Spleen (tissue), 13 donors: ENCODE measurements at places on chromosomes 7 and 10. TPM values are rescaled to one million over a fixed set of nuclear protein-coding genes. Genes with fewer than 3 reads are reported as not detected.

WNT8B gene
- not detected for total RNA-seq

GRCh38 chr7:121519548-121520521, 123.7 kb upstream of the FAM3C start:
- H3K27ac ChIP-seq = no peak overlapping the region
- no peaks in the 10 kb centered on the region for H3K4me1 ChIP-seq
- H3K4me3 ChIP-seq = no peak overlapping the region
- no peaks in the 10 kb centered on the region for H3K36me3 ChIP-seq
- H3K27me3 ChIP-seq = no peaks in the 10 kb centered on the region

EPO gene
- not detected for total RNA-seq

VIPR2 gene
- total RNA-seq = 0.66 TPM

GRCh38 chr10:122648599-122649428, 50.8 kb downstream of the C10orf120 start:
- no peaks in the 10 kb centered on the region for H3K27me3 ChIP-seq
- H3K4me1 ChIP-seq = no peaks in the 10 kb centered on the region
- H3K4me3 ChIP-seq = no peak overlapping the region
- no peak overlapping the region for H3K27ac ChIP-seq
- H3K36me3 ChIP-seq = no peaks in the 10 kb centered on the region

STRIP2 gene
- 2.2 TPM for total RNA-seq

- H3K4me1 ChIP-seq = peaks cover 8% of the 10 kb centered on the region
- no peak overlapping the region for H3K4me3 ChIP-seq
- H3K27me3 ChIP-seq = peaks cover 34% of the 10 kb centered on the region
- H3K27ac ChIP-seq = no peak overlapping the region
- peak; percentile 54 for DNase-seq
Observed at GRCh38 chr7:155793720-155794119, 18.5 kb downstream of the SHH start.

- no peak overlapping the region for H3K4me3 ChIP-seq
- peaks cover 7% of the 10 kb centered on the region for H3K4me1 ChIP-seq
- no peak overlapping the region for H3K27ac ChIP-seq
Observed at GRCh38 chr7:4702961-4703512, 20.9 kb downstream of the FOXK1 start.

GRCh38 chr7:48176356-48176893, 5.2 kb downstream of the ABCA13 start:
- H3K4me1 ChIP-seq = no peaks in the 10 kb centered on the region
- H3K27ac ChIP-seq = no peak overlapping the region
- H3K36me3 ChIP-seq = no peaks in the 10 kb centered on the region
- no peak for DNase-seq

DNA sequence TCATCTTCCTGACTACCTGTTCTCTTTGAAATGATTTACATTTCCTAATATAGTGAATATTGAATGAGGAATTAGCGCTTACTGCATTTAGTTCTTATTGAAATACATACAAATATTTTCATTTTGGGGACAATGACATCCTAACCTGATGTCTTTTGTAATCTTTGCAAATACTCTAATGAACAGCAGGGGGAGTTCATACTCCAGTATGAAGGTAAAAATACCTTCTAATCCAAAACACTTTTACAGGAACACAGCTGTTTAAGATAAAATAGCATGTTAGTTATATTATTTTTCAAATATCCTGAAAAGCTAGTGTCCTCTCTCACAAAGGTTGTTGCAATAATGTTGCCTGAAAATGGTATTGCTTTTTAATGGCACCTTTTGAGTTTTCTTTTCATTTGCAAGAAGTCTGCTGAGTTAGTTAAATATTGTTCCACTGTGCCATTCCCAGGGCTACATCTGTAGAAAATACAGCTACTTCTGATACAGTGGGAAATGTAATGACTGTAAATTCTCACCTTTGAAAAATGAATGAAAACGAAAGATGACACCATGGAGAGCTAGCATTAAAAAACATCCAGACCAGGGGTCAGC, 400.0 kb downstream of the PHF14 start:
- no peak overlapping the region for H3K27ac ChIP-seq
- no peaks in the 10 kb centered on the region for H3K36me3 ChIP-seq
- no peak for DNase-seq

DNA sequence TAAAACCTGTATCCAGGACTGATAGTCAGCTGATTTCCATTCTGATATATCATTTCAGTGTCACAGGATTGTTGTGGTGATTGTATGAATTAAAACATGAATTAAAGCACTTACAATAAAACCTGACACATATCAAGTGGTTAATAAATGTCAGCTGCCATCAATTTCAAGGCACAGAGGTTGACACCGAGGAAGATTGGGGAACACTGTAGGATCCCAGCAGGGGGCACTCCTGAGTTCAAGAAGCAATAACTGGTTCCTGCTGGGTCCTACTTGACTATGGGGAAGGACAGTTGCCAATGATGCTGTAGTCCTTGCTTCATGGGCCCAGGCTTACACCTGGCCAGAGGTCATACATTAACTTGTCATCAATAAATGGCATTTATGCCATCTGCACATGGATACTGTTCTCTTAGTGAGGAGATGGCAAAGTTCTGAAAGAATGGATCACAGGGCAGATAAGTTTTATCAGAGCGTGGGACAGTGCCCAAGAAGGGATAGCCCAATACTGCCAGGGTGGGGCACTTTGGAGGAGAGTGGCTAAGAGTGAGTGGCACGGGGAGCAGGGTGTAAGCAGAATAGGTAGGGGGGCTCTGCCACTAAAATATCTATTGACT, 24.1 kb downstream of the FZD1 start:
- H3K36me3 ChIP-seq = no peaks in the 10 kb centered on the region
- H3K27me3 ChIP-seq = no peaks in the 10 kb centered on the region
- DNase-seq = no peak
- no peak overlapping the region for H3K4me3 ChIP-seq

- no peaks in the 10 kb centered on the region for H3K36me3 ChIP-seq
- DNase-seq = no peak
- H3K27me3 ChIP-seq = no peaks in the 10 kb centered on the region
- peak overlapping the region; percentile 76 for H3K27ac ChIP-seq
Observed at GRCh38 chr10:102674566-102674965, 30.3 kb downstream of the TRIM8 start.

- no peak overlapping the region for H3K4me3 ChIP-seq
- no peaks in the 10 kb centered on the region for H3K36me3 ChIP-seq
- H3K27me3 ChIP-seq = no peaks in the 10 kb centered on the region
Observed at GRCh38 chr10:33286157-33286934, 48.1 kb downstream of the NRP1 start.

RPEL1 gene
- total RNA-seq = not detected

DNA sequence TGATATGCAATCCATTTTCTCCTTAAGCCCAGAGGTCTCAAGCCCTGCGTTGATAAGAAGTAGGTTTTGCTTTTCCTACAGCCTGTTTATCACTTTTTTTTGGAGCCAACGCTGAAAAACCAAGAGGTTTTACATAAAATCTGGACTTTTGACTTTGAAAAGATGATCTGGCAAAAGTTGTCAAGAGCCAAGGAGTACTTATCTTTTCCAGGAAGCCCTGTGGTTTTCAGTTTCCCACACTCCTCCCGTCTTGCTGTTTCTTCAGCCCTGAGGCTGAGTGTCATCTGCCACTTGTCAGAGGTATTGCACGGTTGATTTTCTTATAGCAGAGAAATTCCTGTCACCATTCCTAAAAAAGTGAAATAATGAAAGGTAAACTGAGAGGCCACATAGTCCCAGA, 108.7 kb downstream of the TYW1 start:
- H3K4me3 ChIP-seq = no peak overlapping the region
- H3K4me1 ChIP-seq = peaks cover 4% of the 10 kb centered on the region
- H3K27me3 ChIP-seq = no peaks in the 10 kb centered on the region
- peaks cover 50% of the 10 kb centered on the region for H3K36me3 ChIP-seq
- no peak for DNase-seq

CACNB2 gene
- total RNA-seq = 0.44 TPM

- H3K4me3 ChIP-seq = no peak overlapping the region
- no peaks in the 10 kb centered on the region for H3K27me3 ChIP-seq
- no peaks in the 10 kb centered on the region for H3K36me3 ChIP-seq
- no peaks in the 10 kb centered on the region for H3K4me1 ChIP-seq
- DNase-seq = no peak
Observed at GRCh38 chr7:39042670-39043069, 65.0 kb downstream of the POU6F2 start.

METTL27 gene
- 1.4 TPM for total RNA-seq

CYP3A4 gene
- total RNA-seq = not detected

GRCh38 chr10:88187472-88187871, 324.0 kb downstream of the PTEN start:
- H3K27ac ChIP-seq = no peak overlapping the region

- H3K4me1 ChIP-seq = no peaks in the 10 kb centered on the region
- H3K36me3 ChIP-seq = no peaks in the 10 kb centered on the region
- no peaks in the 10 kb centered on the region for H3K27me3 ChIP-seq
Observed at GRCh38 chr7:15851201-15851600, 164.7 kb upstream of the MEOX2 start.

DNA sequence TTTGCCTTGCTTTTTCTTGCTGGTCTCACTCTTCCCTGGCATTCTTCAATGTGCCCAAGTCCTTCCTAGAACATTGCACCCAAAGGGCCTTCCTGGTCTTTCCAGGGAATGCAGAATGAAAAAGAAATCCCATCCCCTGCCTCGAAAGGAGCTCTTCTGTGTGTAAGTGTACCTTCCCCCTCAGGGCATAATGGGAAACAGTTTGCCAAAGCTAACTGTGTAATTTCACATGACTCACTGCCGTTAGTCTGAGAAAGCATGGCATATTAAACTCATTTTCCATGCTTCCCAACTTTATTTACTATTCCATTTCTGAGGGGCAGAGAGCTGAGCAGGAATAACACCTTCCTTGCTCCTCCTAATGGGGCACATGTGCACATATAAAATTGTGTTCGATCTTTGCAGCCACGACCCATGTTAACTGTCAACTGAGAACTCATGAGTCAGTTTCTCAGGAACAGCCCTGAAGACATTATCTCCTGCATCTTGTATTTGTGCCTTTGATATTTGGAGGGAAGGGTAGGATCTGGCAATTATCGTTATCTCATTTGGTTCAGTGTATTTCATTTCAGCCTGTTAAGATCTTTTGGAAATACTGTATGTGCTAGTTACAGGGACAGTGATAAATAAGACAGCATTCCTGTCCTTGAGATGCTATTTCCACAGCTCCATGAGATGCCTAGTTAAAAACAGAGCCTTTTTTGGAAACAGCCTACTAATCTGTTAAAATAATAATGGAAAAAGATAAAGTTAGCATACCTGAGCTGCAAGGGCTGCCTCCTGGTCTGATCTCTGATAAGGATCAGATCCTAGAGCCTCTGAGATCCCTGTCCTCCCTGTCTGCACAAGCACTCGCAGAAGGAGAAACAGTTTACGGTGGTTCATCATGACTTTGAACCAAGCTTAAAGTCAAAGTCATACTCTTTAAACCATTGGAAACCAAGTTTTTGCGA, 42.3 kb downstream of the IKZF1 start:
- H3K4me3 ChIP-seq = no peak overlapping the region
- H3K36me3 ChIP-seq = peaks cover 55% of the 10 kb centered on the region
- no peaks in the 10 kb centered on the region for H3K27me3 ChIP-seq
- H3K4me1 ChIP-seq = peaks cover 83% of the 10 kb centered on the region

- no peaks in the 10 kb centered on the region for H3K4me1 ChIP-seq
- peak overlapping the region; percentile 76 for H3K27ac ChIP-seq
- no peaks in the 10 kb centered on the region for H3K27me3 ChIP-seq
- no peak overlapping the region for H3K4me3 ChIP-seq
- DNase-seq = no peak
- no peaks in the 10 kb centered on the region for H3K36me3 ChIP-seq
Observed at GRCh38 chr10:63114031-63114814, 18.9 kb upstream of the NRBF2 start.

BTBD16 gene
- not detected for total RNA-seq

GRCh38 chr7:47507522-47507921, 74.4 kb downstream of the TNS3 start:
- H3K27me3 ChIP-seq = no peaks in the 10 kb centered on the region
- no peak overlapping the region for H3K27ac ChIP-seq
- no peak for DNase-seq
- H3K4me3 ChIP-seq = no peak overlapping the region
- peaks cover 4% of the 10 kb centered on the region for H3K36me3 ChIP-seq

DNA sequence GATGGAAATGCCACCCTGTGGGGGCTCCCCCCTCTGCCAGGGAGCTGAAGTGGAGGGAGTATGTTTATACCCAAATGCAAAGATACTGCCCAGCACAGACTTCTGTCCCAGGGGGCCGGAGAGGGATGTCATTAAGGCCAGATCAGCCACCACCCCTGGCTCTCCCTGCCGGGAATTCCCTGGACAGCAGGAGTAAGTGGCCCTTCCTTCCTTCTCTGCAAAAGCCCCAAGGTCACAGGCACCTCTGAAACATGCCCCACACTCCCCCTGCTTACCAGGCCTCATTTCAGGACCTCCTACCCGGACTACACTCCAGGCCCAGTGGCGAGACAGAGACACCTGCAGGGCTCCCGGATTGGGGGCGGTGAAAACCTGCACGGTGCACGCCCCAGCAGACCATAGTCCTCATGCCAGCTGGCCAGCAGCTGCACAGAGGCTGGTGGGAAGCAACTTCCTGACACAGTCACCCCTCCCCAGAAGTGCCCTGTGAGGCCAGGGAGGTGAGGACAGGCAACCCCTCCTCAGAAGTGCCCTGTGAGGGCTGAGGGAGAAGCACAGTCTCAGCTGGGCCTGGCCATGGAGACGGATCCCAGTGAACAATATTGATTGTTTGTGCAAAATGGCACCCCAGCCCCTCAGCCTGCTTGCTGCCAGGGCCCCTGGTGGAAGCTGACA, 33.0 kb upstream of the RET start:
- H3K27ac ChIP-seq = no peak overlapping the region
- H3K36me3 ChIP-seq = no peaks in the 10 kb centered on the region
- no peak overlapping the region for H3K4me3 ChIP-seq
- H3K27me3 ChIP-seq = no peaks in the 10 kb centered on the region
- DNase-seq = peak; percentile 67

- peaks cover 5% of the 10 kb centered on the region for H3K27me3 ChIP-seq
- H3K4me3 ChIP-seq = no peak overlapping the region
Observed at GRCh38 chr7:27700501-27700900, 37.8 kb upstream of the HIBADH start.

- no peak for DNase-seq
- no peaks in the 10 kb centered on the region for H3K36me3 ChIP-seq
- peaks cover 16% of the 10 kb centered on the region for H3K4me1 ChIP-seq
- no peak overlapping the region for H3K4me3 ChIP-seq
Observed at GRCh38 chr7:27737616-27738015, 2.3 kb upstream of the TAX1BP1 start.

GRCh38 chr7:112501801-112502503, 21.2 kb downstream of the LSMEM1 start:
- no peaks in the 10 kb centered on the region for H3K4me1 ChIP-seq
- no peak for DNase-seq
- no peaks in the 10 kb centered on the region for H3K36me3 ChIP-seq
- no peaks in the 10 kb centered on the region for H3K27me3 ChIP-seq
- H3K4me3 ChIP-seq = no peak overlapping the region

DNA sequence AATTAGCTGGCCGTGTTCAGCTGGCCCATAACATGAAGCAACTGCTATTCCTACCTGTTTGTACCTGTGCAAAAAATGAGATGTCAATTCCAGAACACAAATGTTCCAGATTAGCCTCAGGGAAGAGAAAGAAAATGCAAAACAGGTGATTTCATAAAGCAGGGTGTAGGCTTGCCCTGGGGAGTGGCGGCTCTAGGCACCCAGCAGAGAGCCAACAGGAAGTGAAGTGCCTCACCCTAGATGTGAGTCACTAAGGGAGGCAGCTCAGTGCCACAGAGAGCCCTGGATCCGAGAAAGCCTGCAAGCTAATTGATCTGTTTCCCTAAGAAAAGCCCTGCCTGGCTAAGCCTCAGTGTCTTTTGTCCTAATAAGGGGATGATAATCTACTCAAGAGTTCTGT, 240.0 kb downstream of the ARHGAP21 start:
- no peaks in the 10 kb centered on the region for H3K4me1 ChIP-seq
- H3K27me3 ChIP-seq = no peaks in the 10 kb centered on the region
- no peak overlapping the region for H3K27ac ChIP-seq
- DNase-seq = no peak
